ENCODE measurements at places on chromosomes 5 and 9. TPM values are rescaled to one million over a fixed set of nuclear protein-coding genes. Genes with fewer than 3 reads are reported as not detected.

- DNase-seq: no peak
Observed at GRCh38 chr5:7169240-7169878, 226.6 kb upstream of the ADCY2 start.

- no peak for DNase-seq
Observed at GRCh38 chr5:149829954-149830353, 99.8 kb downstream of the PPARGC1B start.

The FCN2 gene
- 46.6 TPM for total RNA-seq

DNA sequence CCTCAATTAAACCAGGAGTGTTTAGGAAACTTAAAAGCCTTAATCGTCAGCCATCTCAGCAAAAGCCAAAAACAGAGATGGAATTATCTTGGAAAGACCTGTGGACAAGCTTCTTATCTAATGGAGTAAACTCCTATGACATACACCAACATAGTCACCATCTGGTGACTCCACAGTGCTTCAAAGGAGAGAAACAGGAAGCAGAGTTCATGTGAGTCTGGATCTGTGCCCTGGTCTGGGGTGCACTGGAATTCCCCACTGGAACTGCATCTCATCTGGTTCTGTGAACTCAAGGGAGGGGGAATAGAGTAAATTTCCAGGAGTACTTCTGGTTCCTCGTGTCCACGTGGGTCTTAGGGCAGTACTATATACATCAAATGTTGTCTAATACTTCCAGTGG, 36.3 kb upstream of the KCNN2 start:
- DNase-seq: no peak

The ERCC8 gene
- total RNA-seq: 10.7 TPM

All from right lobe of liver (tissue), 6 donors.